ENCODE measurements at places on chromosomes 5 and 9.
A peak's percentile ranks its signal among the peaks of the same experiment; 100 is the strongest.

DNA sequence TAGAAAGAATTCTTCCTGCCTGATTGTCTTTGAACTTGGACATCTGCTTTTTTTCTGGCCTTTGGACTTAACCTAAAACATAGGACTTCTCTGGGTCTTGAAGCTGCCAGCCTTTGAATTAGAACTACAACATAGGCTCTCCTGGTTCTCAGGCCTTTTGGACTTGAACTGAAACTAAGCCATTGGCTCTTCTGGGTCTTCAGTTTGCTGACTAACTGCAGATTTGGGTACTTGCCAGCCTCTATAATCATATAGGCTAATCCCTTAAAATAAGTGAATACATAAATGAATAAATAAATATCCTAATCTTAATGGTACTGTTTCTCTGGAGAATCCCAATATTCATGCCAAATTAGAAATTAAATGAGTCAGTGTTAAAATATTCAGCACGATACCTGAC, 473.4 kb upstream of the PAPPA start:
- no peak for DNase-seq

DNA sequence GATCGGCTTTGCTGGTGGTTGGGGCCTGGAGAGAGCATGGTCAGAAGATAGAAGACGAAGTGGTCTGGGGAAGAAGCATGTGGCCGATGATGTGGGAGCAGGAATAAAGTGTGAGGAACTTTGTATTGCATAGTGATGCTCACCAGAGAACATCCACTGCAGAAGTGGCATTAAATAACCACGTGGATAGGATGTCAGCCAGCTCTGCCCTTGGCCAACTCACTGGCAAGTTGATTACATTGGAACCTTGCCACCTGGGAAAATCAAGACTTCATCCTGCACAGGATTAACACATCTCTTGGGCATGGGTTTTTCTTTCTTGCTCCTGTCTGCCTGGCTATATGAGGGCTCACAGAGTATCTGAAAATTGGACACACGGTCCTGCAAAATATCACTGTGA, 217.4 kb downstream of the DMRT2 start:
- DNase-seq: no peak

GRCh38 chr5:78253201-78253600, 41.3 kb downstream of the AP3B1 start:
- DNase-seq: no peak

DNA sequence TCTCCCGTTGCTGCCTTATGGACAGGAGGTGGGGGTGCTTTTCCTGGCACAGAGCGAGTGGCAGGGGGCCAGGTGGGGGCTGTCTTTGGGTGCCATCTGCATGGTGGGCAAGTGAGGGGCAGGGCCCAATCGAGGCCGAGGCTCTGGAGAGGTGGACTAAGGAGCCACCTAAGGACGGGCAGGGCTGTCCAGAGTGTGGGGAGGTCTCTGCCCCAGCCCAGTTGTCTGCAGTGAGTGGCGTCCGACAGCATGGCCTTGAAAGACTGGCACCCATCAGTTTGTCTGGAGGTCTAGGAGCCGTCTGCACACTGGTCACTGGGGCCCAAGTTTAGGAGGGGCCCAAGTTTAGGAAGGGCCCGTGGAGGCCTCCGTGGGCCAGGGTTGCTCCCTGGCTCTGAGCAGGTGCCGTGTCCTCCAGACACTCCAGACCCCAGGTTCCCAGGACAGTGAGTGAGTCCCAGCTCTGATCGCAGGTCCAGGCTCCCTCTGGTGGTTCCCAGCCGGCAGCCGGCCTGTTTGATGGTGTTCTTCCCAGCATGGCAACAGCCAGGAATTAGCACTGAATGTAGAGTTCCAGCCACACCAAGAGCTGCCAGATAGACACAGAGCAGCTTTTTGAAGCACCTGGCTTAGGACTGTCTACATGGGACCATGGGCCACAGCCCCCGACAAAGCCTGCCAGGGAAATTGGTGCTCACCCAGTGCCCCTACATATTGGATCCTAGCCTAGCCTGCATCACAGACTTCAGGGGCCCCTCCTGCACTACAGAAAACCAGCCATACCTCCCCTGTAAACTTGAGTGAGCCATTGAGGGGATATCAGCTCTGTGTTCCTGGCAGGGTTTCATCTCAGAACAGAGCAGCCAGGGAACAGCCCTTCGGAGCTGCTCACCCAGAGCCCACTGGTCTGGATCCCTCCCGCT, 120.9 kb downstream of the WNK2 start:
- no peak for DNase-seq

- no peak for DNase-seq
Measured at GRCh38 chr9:94286116-94286515, 27.0 kb downstream of the ZNF169 start.

GRCh38 chr5:9624196-9624947, 5.8 kb downstream of the TAS2R1 start:
- no peak for DNase-seq

DNA sequence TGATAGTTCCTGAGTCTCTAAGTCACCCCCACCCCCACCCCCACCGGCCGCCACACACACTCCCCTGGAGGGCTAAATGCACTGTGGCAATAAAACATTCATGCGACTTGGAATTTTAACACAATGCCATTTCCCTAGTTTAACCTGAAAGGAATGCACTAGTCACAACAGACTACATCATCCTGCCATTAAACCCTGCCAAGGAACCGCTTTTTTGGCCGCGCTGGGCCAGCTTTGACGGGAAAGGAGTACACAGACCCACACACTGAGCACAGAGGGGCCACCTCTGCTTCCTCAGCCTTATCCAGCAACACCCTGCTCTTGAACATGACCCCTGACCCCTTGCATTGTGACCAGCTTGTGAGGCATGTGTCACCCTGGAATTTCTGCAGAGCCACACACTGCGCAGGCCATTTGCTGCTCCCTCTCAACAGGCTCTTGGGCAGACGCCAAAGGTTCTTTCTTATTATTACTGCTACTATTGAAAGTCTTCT, 165.3 kb downstream of the BNC2 start:
- peak; percentile 70 for DNase-seq

DNA sequence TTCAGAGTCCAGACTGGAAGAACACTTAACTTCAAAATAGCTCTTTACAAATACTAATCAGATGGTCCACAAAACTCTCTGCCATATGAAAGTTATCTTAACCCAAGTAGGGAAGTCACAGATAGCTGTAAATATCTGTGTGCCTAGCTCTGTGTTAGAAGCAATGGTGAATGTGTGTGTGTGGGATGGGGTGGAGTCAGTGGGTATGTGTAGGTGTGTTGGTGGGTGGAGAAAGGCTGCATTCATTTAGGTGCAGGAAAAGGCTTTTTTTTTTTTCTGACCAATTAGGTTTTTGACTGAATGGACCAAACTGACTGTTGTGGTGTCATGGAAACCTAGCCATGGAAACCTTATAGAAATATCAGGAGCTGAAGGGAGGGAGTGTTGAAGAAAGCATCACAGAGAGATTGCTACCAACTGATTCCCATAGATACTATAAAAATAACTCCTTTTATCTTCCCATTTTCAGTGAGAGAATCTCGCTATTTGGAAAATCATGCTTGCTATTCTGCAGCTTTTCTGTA, 156.2 kb upstream of the NR3C1 start:
- no peak for DNase-seq

DNA sequence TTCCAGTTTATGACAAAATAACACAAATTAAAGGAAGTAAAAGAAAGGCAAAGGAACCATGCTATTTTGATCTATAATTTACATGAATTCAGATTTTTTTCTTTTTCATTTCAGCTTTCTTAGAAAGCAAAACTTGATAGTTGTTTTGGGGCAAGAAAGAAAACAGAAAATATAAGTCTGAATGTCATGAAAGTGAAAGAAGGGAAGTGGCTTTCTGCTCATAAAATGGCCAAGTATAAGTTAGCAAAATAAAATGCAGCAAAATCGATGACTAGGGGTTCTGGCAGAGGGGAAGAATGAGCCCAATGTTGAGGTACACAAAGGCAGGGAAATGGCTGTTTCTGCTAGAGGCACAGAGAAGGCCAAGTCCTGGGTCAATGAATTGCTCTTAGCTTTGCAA, 3.0 kb upstream of the IFNW1 start:
- DNase-seq: no peak

DNA sequence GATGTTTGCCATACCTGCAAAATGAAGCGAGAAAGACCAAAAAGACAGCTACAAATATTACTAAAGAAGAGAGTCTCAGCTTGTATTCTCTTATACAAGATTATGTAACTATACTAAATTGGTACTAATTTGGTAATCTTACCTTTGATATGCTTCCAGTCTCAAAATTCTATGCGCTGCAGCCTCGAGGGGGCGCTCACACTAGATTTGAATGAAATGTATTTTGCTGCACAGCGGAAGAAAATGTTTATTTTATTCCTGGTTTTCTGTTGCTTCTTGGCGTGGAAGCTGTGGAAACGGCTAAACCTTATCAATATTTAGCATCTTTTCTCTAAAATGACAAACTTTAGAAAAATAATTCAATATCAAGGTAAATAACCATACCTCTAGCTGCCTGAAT, 267.0 kb upstream of the NUDT12 start:
- DNase-seq: peak; percentile 6

- DNase-seq: no peak
Measured at GRCh38 chr5:1060535-1060981, 51.3 kb downstream of the SLC12A7 start.

- no peak for DNase-seq
Measured at GRCh38 chr5:172845576-172845975, 11.5 kb downstream of the ERGIC1 start.

DNA sequence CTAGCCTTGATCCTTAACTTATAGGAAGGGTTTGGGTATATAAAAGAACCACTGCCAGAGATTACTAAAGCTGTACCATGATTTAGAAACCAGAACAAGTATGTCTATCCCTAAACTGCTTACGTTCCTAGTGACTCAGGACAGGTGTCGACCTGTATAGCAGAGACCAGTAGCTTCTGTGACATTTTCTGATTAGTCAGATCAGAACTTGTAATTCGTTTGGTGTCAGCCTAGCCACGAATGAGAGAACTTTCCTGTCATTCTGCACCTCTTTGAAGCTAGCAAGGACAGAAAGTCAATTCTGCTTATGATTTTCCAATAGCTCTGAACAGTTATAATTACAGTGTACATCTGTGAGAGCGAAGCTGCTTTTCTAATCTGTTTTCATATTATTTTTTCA, 39.5 kb downstream of the PRKACG start:
- no peak for DNase-seq

DNA sequence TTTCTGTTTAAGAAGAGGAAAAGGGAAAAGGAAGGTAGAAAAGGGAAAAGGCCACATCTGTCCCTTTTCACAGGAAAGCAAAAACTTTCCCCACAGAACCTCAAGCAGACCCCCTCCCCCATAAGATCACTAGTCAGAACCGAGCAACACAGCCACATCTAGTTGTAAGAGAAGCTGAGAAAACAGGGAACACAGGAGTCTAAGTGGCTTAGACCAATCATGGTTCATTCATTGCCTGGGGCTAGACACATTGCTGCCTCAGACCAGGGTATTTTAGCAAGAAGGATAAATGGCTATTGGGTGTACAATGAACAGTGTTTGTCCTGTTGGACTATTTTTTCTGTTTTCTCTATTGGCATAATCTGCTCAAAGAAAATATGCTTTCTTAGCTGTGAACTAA, 98.0 kb downstream of the ARL15 start:
- DNase-seq: peak; percentile 20

DNA sequence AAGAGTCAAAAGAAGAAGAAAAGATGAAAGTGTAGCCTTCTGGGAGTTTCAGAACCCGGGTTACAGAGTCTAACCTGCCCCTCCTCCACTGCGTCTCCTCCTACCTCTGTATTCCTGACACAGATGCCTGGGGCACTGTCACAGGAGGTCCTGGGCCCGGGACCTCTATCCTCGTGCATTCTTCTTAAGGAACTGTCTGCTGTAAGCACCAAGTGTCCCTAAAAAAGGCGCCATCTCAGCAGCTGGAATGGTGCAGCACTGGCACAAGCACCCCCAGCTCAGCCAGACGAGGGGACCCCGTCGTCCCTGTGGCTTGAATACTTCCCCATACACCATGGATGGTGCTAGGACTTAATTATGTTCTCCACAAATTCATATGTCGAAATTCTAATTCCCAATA, 35.8 kb upstream of the MVB12B start:
- no peak for DNase-seq

- DNase-seq: peak; percentile 83
Measured at GRCh38 chr5:10307206-10308148, at the start of gene CMBL. Gene CMBL (minus strand): TSS chr5:10307902. CDS start chr5:10290762, 17,140 bp downstream.

Measured in HAP-1 (cell line).